ENCODE measurements at places on chromosomes 1 and 21. TPM values are rescaled to one million over a fixed set of nuclear protein-coding genes. Genes with fewer than 3 reads are reported as not detected.

The KLHL21 gene
- total RNA-seq: 57.4 TPM

The BEND5 gene
- total RNA-seq: 1.1 TPM

The TMEM222 gene
- total RNA-seq: 22.9 TPM

The PTCH2 gene
- total RNA-seq: 0.10 TPM

All from cardiac ventricle fibroblast (primary cell).